NCI-H82 (cell line): ENCODE measurements at places on chromosomes 1 and 21.

GRCh38 chr1:210437781-210438180 lies 109.1 kb downstream of the HHAT start:
- DNase-seq = no peak

DNA sequence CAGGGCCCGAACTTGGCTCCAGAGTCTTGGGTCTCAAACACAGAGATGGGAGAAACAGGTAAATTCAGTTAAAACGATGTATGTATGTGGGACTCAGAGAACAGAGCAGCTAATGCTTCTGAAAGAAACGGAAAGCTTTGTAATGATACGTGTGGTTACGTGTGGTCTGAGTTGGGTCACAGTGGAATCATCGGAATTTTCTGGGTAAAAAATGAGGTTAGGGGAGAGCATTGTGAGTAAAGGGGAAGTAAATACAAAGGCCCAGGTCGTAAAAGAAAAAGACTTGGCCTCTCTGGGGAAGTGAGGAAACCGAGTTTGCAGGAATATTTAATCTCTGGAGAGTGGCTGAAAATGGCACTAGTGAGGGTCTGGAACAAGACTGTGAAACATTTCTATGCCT lies 8.3 kb downstream of the NHLH2 start:
- DNase-seq = no peak

DNA sequence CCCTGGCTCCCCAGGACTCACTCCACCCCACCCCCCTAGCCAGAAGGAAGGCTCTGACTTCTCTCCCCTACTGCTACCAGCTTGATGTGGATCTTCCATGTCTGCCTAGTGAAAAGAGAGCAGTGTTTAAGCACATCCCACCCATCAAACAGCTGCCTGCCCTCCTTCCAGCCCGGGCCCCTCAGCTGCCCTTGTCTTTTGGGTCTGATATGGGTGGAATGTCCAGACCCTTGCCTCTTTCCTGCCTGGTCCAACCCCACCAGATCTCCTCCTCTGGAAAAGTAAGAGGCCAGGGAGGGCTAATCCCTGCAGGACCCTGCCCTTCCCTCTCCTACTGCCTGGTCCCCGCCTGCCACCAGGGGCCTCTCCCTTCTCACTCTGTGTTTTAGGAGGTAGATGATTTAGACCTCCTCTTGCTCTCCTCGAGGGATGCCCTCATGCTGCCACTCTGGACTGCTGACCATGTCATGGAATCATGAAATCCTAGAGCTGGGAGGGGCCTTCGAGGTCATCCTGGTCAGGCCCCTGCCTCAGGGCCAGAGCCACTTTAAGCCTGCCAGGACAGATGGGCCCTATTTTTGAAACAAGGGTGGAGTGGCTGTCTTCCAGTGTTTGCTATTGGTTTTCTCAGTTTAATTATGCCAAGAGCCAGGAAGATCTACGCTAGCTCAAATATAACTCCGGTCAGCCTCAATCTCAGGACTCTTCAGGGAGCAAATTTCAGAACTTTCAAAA lies 15.8 kb upstream of the HSPG2 start:
- DNase-seq = peak; percentile 16

DNA sequence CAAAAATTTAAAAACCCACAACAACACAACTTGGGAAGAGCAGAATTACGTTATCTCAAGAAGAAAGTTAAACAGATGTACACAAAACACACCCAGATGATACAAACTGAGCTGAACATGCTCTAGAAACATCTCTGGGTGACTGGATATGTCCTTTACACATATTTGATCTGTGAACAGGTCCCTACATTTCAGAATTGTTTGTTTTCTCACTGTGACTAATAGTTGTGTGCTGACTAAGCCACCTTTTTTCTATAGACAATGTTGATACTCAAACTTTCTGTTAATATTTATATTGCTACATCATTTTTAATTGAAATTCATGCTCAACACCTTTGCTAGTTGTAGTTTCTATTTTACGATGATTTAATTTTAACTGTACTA lies 1.0 kb upstream of the F11R start:
- DNase-seq = no peak

- DNase-seq = peak; percentile 28
Measured at GRCh38 chr1:50111503-50111902, 2.8 kb downstream of the ELAVL4 start.

DNA sequence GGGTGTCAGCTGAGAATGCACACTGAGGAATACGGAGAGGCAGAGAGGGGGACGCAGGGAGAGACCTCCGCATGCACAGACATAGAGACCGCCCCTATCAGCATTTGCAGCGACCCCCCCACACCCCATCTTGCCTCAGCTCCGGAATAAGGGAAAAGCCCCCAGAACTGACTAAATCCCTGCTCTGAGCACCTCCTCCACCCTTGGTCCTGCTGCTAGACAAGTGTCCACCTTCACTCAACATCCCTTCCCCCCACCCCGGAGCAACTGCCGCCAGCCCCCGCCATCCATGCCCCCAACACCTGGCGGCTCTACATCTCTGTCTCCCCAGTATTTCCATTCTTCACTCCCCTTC lies 769 bp downstream of the SV2A start:
- no peak for DNase-seq

- DNase-seq = peak; percentile 49
Measured at GRCh38 chr1:177858332-177858821, 111.5 kb downstream of the SEC16B start.

- no peak for DNase-seq
Measured at GRCh38 chr1:232239998-232240397, 389.9 kb downstream of the SIPA1L2 start.

- DNase-seq = no peak
Measured at GRCh38 chr1:30694280-30695175, 28.9 kb downstream of the MATN1 start.

- DNase-seq = no peak
Measured at GRCh38 chr1:60102267-60103061, 28.9 kb upstream of the C1orf87 start.

DNA sequence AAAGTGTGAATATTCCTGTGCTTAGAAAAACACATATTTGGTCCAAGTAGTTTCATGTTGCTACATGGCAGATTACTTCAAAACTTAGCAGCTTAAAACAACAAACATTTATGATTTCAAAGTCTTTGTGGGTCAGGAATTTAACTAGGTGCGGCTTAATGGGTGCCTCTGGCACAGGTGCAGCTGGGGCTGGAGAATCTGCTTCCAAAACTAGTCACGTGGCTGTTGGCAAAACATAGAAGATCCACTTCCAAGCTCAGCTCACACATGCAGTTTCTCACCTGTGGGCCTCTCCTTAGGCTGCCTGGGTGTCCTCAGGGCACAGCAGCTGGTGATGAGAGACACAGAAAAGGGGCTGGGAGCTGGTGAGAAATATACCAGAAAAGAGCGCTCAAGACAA lies 263.4 kb downstream of the TTLL7 start:
- DNase-seq = no peak

- peak; percentile 53 for DNase-seq
Measured at GRCh38 chr1:41358131-41359021, 2.9 kb upstream of the FOXO6 start.

GRCh38 chr1:56461158-56462127 lies 117.9 kb downstream of the PLPP3 start:
- DNase-seq = peak; percentile 19
